ENCODE measurements at places on chromosomes 13 and 19.

GRCh38 chr13:36131222-36131930 lies at the start of gene DCLK1:
Gene DCLK1 (minus strand): TSS chr13:36131382.
- DNase-seq: peak; percentile 56

DNA sequence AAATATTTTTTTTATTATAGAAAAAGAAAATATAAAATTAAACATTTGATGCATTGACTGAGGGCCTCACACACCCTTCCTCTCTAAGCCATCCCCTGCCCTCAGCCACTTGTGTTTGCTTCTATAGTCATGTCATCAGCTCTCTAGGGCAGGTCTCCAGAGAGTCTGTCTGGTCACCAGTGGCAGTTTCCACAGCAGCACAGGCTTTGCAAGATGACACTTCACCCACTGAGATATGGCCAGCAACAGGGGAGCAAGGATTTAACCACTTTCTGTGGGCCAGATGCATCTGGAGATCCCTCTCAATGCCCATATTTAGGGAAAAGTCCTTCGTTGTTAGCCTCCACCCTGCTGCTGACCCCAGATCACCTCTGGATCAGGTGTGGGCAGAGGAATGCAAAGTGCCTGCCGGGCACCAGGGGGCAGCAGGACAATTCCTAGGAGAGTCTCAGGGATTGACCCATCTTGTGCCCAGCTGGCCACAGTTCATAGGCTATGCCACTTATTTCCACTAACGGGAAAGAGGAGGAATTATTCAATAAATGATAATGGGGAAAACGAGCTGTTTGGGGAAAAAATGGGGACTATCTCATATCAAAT lies 4.8 kb downstream of the ABCC4 start:
- DNase-seq: peak; percentile 65

GRCh38 chr19:18682807-18683108 lies 722 bp upstream of the CRTC1 start:
- no peak for DNase-seq

- DNase-seq: no peak
These were observed 379.6 kb downstream of the SLITRK6 start for GRCh38 chr13:85419611-85420010.

DNA sequence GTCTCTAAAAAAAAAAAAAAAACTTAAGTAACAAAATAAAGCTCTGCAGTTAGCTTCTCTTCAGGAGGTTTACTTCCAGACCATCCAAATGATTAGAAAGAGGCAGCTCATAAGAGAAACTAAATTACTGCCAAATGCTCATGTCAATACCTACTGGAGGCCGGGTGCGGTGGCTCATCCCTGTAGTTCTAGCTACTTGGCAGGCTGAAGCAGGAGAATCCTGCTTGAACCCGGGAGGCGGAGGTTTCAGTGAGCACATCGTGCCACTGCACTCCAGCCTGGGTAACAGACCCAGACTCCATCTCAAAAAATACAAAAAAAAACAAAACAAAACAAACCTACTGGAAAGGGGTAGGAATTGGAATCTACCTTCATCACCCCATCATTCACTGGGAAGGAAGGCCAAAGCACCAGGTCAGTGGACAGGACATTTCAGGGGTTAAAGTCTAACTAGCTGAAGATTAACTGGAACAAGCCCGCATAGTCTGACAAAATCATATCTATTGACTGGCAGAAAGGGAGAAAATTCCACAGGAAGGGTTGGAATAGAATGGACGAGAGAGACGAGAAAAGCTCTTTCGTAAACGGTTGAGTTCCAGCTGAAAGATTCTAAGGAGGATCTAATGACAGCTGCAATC lies 1.3 kb downstream of the ZFP14 start:
- DNase-seq: no peak

- peak; percentile 64 for DNase-seq
These were observed 22.5 kb downstream of the DHRS12 start for GRCh38 chr13:51781246-51782022.

- no peak for DNase-seq
These were observed 10.8 kb downstream of the SUGP2 start for GRCh38 chr19:19022380-19022961.

- peak; percentile 40 for DNase-seq
These were observed at the start of gene AMER2 for GRCh38 chr13:25171517-25172302. Gene AMER2 (minus strand): TSS chr13:25172288. CDS start chr13:25171619, 669 bp downstream.

DNA sequence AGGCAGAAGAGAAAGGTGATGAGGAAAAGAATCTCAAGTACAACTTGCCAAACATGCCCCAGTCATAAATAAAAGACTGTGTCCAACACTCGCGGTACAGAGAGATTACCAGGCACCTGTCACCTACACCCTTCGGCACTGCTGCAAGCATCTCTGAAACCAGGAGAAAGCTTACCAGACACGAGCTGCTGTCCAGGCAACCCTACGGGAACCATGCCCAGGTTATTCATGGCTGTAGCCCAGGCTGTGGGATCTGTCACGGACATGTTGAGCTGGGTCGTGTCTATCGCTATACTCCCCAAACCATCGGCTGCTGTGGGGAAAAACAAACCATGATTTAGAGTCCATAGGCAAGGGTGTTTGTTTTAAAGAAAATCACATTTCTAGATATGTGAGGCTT lies 375.0 kb downstream of the ENOX1 start:
- DNase-seq: no peak

- DNase-seq: no peak
These were observed 27.1 kb upstream of the SERP2 start for GRCh38 chr13:44346534-44346933.

- peak; percentile 82 for DNase-seq
These were observed 2.9 kb downstream of the CILP2 start for GRCh38 chr19:19540715-19541515.

GRCh38 chr13:100476963-100477362 lies 111.6 kb downstream of the GGACT start:
- no peak for DNase-seq

GRCh38 chr19:6246174-6247006 lies 33.4 kb downstream of the MLLT1 start:
- DNase-seq: no peak

DNA sequence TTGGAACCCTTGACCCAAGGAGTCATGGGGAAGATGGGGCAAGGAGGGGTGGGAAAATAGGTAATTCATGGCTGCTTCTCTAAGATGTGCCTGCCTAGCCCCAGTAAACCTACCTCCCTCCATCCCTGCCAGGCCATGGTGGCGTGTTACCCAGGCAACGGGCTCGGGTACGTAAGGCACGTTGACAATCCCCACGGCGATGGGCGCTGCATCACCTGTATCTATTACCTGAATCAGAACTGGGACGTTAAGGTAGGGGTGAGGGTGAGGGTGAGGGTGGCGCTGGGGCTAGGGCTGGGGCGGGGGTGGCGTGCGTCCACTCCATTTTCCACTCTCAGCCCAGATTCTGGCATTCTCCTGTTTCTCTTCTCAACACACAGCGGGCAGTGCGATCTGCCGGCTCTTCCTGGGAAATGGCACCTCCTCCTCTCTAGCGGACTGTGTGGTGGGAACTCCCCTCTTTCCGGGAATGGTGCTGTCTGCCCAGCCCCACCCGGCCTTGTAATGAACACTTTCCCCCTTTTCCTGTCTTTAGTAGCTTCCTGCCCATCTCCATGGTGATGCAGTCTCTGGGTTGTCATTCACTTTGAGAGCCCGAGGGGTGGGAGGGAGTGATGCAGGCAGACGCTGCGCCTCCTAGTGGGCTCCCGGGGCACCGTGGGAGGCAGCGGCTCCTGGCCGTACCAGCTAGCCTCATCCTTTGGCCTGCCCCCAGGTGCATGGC lies 7.6 kb downstream of the EGLN2 start:
- DNase-seq: peak; percentile 91

DNA sequence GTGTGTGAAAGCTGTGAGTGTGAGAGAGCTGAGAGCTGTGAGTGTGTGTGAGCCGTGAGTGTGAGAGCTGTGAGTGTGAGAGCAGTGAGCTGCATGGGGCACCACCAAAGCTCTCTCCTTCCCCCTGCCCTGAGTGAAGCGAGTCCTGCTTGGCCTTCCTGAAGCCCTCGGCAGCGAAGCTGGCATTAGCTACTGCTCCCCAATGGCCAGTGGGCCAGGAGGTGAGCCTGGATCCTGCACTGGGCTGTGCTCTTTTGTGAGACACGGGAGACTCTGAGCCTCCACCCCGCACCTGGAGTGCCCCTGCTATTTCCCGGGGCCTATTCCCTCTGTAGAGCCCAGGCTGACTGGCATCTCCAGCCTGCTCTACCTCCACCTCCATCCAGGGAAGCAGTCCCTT lies 51.5 kb downstream of the HSPH1 start:
- DNase-seq: no peak

GRCh38 chr13:34308725-34309124 lies 490.8 kb downstream of the RFC3 start:
- DNase-seq: no peak

GRCh38 chr13:95480791-95481780 lies 71.4 kb upstream of the CLDN10 start:
- peak; percentile 70 for DNase-seq

DNA sequence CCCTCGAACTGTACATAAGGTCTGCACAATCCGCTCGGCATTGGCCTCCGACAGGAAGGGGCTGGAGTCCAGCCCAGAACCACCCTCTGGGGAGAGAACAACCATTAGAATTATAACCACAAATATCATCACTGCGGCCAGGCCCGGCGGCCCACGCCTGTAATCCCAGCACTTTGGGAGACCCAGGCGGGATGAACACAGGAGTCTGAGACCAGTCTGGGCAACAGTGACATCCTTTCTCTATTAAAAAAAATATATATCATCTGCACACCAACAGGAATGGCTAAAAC lies 11.4 kb downstream of the COQ8B start:
- no peak for DNase-seq

GRCh38 chr19:51002542-51003311 lies 1.3 kb upstream of the KLK8 start:
- peak; percentile 69 for DNase-seq

DNA sequence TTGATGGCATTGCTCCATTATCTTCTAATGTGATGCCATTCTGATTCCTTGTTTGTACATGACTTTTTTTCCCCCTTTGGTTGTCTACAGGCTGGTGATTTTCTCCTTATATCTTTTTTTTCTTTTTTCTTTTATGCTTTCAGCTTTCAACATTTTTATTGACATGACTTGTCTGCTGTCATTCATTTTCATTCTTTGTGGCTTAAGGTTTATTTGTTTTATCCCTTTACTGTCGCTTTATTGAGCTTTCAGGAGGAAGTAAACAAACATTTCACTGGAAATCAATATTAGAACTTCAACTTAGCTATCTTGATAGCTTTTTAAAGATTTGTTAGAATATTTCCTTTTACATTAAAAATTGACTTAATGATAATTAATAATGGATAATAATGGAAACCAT lies 9.7 kb downstream of the ITM2B start:
- DNase-seq: no peak

GRCh38 chr19:5805462-5806132 lies 730 bp downstream of the NRTN start:
- DNase-seq: peak; percentile 84

GRCh38 chr13:112880976-112881540 lies 88.0 kb upstream of the MCF2L start:
- no peak for DNase-seq

- DNase-seq: peak; percentile 79
These were observed 43.8 kb downstream of the CCDC122 start for GRCh38 chr13:43835701-43836100.
